Stimulated activated CD4-positive, alpha-beta T cell treated with anti-CD3 and anti-CD28 coated beads, Interleukin-1b, Interleukin-23, amount 100 ng/mL, for 1 hour (primary cell): ENCODE measurements at places on chromosomes 7 and 10.

- no peak for DNase-seq
Observed at GRCh38 chr7:132045002-132045401, 488.6 kb upstream of the PODXL start.

- DNase-seq = no peak
Observed at GRCh38 chr7:17184805-17185689, 113.4 kb upstream of the AHR start.

DNA sequence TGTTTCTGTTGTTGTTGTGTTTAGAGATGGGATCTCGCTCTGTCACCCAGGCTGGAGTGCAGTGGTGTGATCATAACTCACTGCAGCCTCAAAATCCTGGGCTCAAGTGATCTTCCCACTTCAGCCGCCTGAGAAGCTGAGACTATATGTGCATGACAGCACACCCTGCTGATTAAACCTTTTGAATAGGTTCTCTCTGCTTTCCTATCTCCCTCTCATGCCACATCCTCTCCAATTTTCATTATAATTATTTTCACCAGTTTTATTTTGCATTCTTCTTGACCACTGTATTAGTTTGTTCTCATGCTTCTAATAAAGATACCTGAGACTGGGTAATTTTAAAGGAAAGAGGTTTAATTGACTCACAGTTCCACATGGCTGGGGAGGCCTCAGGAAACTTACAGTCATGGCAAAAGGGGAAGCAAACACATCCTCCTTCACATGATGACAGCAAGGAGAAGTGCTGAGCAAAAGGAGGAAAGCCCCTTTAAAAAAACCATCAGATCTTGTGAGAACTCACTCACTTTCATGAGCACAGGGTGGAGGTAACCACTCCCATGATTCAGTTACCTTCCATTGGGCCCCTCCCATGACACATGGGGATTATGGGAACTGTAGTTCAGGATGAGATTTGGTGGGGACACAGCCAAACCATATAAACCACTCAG lies 12.9 kb downstream of the AGK start:
- no peak for DNase-seq

DNA sequence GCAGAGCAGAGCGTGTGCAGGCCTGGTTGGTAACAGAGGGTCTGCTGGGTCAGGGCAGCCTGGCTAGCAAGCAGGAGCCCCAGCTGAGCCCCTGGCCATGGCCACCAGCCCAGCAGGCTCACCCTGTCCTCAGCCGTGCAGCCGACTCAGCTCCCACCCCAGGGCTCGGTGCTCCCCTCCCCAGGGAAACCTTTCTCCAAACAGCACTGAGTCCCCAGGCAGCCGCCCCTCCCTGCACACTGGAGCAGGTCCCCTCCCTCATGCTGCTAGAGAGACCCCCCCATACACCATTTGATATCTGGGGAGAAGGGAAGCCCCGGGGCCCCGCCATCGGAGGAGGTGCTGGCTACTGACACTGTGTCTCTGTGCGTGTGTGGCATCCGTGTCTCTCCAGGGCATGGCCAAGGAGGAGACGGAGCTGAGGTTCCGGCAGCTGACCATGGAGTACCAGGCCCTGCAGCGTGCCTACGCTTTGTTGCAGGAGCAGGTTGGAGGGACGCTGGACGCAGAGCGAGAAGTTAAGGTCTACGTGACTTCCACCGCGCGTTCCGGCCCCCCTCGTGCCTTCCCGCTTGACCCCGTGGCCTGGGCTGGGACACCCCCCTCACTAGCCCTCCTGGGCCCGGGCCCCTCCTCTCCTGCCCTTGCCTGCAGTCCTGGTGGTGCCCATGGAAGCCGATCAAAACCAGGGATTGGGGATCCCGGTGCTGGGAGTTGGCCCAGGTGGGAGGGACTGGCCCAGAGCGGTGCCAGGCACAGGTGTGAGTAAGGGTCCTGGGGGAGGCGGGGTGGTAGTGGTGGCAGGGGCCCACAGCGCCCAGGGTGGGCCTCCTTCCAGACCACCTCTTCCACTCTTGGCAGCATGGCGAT lies 45.0 kb upstream of the DPYSL4 start:
- no peak for DNase-seq

GRCh38 chr7:27179503-27180430 lies 5.3 kb downstream of the HOXA11 start:
- peak; percentile 26 for DNase-seq

GRCh38 chr7:50856806-50857205 lies 74.1 kb upstream of the GRB10 start:
- DNase-seq = no peak

DNA sequence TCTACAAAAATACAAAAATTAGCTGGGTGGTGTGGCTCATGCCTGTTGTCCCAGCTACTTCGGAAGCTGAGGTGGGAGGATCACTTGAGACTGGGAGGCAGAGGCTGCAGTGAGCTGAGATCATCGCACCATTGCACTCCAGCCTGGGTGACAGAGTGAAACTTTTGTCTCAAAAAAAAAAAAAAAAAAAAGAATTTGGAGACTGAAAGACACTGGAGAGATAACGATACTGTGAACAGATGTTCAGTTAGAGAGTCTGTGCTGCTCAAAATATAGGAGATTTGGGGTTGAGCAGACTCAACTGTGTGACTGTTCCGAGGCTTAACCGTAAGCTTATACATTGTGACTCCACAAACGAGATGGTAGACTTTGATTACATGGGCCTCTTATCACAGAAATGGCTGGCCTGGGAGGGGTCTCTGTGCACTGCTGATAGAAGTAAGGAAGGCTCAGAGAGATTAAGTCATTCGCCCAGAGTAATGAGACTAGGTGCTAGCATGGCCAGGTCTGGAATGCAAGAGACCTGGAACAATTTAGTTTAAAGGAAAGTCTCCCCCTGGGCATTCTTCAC lies 19.4 kb downstream of the WBP1L start:
- DNase-seq = no peak

GRCh38 chr10:5271526-5271925 lies 74.9 kb downstream of the AKR1C4 start:
- no peak for DNase-seq

DNA sequence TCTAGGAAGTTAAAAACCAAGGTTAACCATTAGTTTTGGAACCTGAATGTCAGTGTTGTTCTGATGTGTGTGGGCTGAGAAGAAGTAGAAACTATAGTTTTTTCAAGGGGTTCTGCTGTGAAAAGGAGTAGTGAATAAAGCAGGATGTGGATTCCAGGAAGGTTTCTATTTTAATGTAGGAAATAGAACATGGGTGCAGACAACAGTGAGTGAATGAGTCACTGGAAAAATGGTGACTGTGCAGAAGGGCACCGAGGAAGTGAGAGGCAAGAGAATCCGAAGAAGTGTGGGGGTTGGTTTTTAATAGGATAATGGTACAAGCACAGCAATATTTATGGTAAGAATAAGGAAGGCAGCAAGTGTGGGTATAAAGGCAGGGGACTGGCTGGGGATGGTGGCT lies 120.4 kb downstream of the ARHGAP21 start:
- DNase-seq = no peak

DNA sequence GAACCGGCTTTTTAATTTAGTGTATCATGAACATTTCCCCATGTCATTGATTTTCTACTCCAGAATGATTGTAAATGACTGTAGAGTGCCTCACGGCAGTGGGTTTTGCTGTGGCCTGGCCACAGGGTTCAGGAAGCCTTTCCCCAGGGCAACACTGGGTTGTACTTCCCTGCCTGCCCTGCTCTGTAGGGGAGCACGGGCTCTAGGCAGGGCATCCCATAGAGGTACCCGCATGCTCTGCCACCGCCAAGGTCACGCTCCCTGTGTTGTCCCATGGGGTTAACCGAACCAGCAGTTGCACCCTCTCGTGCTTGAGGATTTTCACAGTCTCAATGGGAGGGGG lies 63.8 kb downstream of the BPGM start:
- DNase-seq = no peak

DNA sequence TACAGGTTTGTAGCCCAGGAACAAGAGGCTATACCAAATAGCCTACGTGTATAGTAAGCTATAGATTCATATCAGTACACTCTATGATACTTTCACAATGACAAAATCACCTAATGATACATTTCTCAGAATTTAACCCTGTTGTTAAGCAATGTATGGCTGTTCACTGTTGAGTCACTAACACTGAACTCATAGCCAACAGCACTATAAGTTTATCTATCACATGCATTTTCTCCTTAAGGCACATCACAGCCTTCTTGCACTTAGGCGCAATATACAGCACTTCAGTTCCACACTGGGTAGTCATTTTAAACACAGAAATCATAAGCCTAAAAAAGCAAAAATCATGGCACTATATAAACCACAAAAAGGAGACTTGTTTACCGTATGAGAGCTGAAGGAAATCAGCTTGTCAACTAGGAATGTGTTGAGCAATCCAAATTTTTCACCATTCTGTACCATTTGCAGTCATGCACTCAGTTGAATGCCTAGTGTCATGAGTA lies 45.6 kb downstream of the ZNF438 start:
- no peak for DNase-seq

- DNase-seq = no peak
Observed at GRCh38 chr7:24715661-24716479, 41.4 kb downstream of the GSDME start.

DNA sequence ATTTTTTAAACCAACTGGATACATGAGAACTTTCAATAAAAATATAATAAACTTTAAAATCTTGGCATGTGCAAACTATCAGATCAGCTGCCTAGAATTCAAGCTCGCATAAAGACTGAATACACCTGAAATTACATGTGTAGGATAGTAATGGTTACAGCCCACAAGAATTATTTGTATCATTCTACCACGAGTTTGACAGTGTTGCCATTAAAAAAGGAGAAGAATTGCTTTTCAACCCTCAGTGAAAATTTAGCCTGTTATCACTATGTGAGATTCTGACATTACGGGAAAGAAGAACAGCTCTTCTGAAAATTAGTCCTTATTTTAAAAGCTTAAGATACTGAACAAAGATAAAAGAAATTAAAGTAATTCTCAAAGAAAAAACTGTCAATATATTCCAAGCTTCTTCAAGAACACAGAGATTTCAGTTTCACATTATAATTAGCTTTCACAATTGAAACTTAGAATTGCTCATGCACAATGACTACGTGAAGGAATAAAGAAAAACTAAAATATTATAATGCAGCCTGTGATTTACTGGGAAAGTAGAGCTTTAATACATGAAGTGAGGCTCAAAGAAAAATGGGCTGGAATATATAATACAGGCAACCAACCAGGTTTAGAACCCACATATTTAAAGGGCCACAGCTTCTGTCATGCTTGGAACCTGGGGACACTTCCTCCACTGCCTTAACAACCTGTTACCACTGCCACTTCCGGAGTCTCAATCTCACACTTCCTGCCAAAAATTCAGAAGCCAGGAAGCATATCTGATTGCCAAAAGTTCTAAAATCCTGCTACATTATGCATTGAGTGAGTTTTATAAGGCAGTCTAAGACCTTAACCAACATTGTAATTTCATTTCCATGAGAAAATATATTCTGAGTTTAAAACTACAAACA lies 23.2 kb downstream of the TPK1 start:
- DNase-seq = no peak

DNA sequence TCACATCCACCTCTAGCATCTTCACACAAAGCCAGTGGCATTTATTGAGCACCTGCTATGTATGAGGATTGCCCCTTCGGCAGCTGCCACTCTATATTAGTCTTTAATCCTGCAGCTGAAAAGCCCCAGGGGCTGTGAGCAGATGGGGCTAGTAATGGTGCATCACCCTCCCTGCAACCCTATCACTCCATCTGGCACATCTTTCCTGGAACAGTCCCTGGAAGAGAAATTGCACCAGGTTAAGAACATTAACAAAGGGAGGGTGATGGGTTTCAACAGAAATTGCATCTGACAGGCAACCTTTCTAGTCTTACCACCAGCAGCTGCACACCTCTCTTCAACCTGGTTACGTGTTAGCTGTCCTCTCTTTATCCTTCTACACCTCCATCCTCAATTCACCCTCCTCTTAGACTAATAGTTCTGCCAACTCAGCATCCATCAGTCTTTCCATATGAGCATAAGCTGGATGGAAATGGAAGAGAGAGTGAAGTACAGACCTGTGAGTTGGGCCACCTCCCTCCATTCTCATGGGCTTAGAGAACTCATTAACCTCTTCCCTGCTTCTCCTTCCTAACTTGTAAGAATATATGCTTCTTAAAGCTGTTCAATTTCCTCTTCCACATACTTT lies 168.6 kb upstream of the NEBL start:
- no peak for DNase-seq

DNA sequence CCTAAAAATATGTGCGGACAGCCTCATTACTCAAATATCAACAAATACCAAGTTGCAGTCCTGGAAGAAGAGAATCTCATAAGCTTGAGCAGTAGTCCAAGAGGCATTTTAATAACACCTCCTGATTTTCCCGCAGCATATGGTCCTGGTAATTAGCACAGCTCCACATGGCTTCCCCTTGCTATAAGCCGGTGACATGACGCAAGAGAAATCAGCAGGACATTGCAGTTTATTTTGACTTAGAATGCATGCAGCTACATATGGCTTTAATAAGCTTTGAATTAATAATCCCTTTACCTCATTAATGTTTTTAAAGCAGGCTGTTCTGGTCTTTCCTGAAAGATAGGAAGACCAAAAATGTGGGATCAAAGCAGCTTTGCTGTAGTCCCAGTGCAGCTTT lies 137.6 kb downstream of the RAMP3 start:
- DNase-seq = no peak
